Fibroblast of skin of left biceps (primary cell): ENCODE measurements at places on chromosomes 1 and 21.

GRCh38 chr1:75579046-75579445 lies 31.9 kb downstream of the SLC44A5 start:
- no peak for DNase-seq

DNA sequence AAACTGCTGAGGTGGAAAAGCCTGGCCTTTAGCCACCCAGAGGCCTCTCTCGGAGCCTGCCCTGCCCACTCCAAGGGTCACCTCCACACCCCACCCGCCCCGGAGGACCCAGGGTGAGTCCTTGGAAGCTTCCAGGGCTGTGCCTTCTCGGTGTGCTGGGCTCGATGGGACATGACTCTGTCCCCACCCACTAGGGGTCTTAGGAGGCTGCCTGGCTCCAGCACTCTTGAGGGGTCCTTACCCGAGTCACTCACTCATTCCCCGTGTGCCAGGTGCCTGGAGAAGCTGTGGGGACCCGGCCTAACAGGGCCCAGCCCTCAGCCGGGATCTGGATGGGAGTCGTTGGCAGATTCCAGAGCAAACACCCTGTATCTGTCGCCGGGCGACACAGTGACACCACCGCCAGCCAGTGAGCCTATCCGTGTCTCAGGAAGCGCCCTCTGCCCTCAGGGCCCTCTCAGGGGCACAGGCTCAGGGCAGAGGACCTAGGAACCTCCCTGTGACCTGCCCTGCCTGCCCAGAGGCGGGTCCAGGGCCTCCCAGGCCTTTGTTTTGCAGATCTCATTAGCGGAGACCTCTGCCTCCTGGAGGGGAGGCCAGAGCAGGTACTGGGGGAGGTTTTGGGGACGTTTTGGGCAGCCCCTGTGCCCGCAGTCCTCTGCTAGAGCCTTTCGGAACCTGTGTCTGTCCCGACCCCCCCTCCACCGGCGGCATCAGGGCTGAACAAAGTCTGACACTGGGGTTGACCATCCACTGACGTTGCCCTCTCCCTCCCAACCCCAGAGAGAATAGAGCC lies 3.1 kb upstream of the PRKCZ start:
- no peak for DNase-seq

GRCh38 chr1:31934706-31935629 lies 3.2 kb downstream of the PTP4A2 start:
- no peak for DNase-seq

- DNase-seq: no peak
These were observed 49.9 kb downstream of the LHX9 start for GRCh38 chr1:197967066-197967465.

- no peak for DNase-seq
These were observed 13.8 kb upstream of the EYA3 start for GRCh38 chr1:28102189-28102588.

- no peak for DNase-seq
These were observed 16.7 kb downstream of the SLC44A3 start for GRCh38 chr1:94836891-94837290.

- no peak for DNase-seq
These were observed 26.0 kb upstream of the RNF11 start for GRCh38 chr1:51210055-51210454.

DNA sequence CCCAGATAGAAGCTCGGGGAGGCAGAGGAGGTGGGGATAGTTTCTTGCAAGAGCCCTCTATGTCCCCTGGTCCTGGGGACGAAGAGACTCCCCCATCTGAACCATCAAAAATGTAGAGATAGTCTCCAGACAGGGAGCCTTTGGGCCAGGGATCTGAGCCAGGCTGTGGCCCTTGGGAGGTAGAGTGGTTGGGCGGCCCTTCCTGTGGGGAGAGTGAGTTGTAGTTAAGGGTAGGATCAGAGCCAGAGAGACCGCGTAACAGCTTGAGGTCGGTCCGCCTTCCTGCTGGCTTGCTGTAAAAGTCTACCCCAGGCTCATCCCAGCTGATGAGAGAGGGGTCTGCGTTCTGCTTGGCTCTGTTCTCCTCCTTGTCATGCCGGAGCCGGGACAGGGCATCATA lies 25.3 kb downstream of the PIK3C2B start:
- no peak for DNase-seq

- DNase-seq: peak; percentile 70
These were observed 515.5 kb downstream of the BRINP3 start for GRCh38 chr1:189962181-189962580.

- no peak for DNase-seq
These were observed 4.8 kb downstream of the RIPK4 start for GRCh38 chr21:41761934-41762635.

DNA sequence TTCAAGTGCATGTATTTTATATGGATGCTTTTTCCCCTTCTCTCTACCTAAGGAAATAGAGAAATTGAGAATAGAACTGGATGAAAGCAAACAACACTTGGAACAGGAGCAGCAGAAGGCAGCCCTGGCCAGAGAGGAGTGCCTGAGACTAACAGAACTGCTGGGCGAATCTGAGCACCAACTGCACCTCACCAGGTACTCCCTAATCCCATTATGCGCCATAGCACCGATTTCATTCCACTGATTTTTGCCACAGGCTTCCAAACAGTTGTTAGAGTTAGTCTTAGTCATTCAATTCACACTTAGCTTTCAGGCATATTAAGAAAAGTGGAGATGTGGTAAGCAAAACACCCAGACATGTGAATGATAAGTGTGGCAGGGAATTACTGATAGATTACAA lies 122.8 kb downstream of the SDCCAG8 start:
- no peak for DNase-seq

DNA sequence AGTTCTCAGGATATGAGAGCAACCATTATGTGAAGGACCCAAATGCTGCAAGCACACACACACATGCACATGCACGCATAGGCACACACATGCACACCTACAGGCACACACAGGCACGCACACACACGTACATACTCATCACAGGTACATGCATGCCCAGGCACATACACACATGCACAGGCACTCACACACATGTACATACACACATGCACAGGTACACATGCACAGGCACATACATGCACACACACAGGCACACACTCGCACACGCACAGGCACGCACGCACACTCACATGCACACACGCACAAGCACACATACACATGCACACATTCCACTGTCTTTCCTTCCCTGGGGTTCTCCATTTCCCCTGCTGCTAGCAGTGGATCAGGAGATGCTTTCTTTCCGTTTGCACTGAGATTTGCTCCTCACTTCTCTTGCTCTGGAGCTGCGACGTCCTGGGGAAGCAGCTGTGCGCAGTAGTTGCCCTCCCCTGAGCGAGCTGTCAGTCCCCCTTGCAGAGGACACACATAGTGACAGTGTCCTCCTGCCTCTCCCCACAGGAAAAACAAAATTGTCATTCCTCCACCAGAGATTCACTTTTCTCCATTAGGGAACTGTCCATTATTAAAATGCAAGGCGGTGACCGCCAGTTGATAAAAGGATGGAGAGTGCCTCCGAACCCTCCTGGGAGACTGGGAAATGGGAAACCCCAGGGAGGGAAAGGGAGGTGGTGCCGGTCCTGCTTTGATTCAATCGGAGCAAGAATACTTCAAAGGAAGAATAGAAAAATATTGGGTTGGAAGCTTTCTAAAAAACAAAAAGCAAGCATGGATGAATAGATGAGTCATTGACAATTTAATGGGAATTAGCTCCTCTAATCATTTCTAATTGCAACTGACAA lies 69.5 kb downstream of the WDR4 start:
- no peak for DNase-seq

DNA sequence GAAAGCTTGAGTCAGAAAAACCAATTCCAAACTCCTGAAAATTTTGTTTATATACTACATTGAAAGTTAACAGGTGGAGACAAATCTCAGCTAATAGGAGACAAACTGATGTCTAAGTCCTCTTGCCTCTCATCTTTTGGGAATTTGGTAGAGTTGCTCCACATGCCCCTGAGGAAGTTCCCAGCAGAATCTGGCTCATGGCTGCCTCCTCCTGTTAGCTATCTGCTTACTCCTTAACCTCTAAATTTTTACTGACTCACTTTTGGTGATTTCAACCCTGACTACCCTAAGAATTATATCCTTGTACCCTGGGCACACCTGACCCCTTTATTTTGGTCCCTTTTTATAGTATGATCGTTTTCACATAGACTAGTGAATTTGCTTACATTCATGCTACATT lies 633.7 kb upstream of the USP24 start:
- DNase-seq: no peak

- DNase-seq: no peak
These were observed at the start of gene KRTAP19-6 for GRCh38 chr21:30541764-30542163. Gene KRTAP19-6, minus strand, starts transcription at chr21:30541864. Its CDS starts 31 bp downstream, at chr21:30541833.

DNA sequence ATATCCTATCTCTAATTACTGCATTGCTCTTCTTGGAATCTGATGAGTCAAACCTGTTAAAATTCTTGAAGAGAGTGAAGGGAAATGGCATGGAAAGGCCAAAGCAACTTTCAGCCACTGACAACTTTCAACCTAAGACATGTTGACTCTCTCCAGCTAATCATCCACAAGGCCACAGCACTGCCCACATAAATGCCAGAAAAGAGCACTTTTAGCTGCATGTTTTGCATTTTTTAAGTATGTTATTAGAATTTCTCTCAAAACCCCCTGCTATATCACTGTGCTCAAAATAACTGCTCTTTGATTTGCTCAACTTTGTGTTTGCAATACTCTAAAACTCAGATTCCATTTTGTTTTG lies 352.5 kb downstream of the ADGRL2 start:
- DNase-seq: no peak

DNA sequence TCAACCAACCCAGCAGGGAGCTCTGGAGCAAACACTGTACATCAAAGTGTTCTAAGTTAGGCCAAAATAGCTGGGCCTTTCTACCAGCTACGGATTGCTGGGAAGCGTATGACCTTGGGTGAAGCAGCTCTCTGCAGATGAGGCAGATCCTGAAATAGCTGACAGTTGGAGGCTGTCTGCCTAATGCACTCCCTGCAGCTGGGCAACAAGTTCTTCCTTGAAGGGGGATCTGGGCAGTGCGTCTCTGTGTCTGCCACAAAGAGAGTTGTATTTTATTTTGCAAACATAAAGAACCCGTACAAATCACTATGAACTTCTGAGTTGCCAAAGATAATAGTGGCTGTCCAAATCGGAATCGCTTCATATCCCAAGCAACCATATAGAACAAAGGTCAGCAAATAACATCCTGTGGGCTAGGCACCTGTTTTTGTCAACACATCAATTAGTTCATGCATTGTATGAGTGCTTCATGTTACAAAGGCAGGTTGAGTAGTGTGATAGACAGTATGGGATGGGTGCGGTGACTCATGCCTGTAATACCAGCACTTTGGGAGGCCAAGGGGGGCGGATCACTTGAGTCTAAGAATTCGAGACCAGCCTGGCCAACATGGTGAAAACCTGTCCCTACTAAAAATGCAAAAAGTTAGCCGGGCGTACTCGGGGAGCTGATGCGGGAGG lies 29.1 kb upstream of the KLF17 start:
- no peak for DNase-seq

DNA sequence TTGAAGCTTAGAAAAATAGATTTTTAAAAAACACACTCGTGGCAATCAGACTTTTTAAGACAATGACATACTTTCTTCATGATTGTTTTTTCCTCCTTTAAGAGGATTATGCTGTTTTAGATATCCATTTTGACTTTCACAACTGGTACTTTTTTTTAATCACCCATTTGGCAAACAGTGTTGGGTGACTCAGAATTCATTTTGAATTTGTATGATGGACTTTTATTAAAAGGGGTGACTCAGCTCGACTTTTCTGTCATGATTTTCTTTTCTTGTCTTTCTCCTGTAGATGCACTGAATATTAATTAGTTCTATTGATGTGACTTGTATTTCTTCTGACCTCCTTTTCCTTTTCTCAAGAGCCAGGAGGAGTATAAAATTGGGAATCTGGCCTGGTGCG lies 44.7 kb downstream of the FMN2 start:
- DNase-seq: no peak

- DNase-seq: no peak
These were observed 111.3 kb upstream of the PALMD start for GRCh38 chr1:99534638-99534930.
